ENCODE measurements at places on chromosomes 3 and 15. TPM values are rescaled to one million over a fixed set of nuclear protein-coding genes. Genes with fewer than 3 reads are reported as not detected.
A peak's percentile ranks its signal among the peaks of the same experiment; 100 is the strongest.

DNA sequence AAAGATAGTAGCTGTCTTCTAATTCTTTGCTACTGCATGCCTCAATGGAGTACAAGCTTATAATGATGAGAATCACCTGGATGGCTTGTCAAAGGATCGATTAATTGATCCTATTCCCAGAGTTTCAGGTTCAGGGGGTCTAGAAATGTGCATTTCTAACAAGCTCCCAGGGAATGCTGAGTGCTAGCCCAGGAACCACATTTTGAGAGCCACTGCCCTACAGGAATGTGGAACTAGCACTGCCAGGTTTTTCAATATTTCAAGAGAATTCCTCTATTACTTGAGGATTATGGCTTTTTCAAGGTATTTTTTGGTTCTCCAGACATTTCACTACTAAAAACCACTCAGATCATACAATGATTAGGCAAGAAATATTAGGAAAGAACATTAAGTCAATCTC, 52.7 kb downstream of the RARB start:
- DNase-seq: no peak

GUCA1C gene
- total RNA-seq: not detected

- no peak for DNase-seq
These were observed 10.3 kb downstream of the MASP1 start for GRCh38 chr3:187281191-187281714.

GRCh38 chr3:146712806-146713205, 107.7 kb upstream of the PLSCR5 start:
- no peak for DNase-seq

CCR3 gene
- not detected for total RNA-seq

NR2E3 gene
- total RNA-seq: 2.3 TPM

DNA sequence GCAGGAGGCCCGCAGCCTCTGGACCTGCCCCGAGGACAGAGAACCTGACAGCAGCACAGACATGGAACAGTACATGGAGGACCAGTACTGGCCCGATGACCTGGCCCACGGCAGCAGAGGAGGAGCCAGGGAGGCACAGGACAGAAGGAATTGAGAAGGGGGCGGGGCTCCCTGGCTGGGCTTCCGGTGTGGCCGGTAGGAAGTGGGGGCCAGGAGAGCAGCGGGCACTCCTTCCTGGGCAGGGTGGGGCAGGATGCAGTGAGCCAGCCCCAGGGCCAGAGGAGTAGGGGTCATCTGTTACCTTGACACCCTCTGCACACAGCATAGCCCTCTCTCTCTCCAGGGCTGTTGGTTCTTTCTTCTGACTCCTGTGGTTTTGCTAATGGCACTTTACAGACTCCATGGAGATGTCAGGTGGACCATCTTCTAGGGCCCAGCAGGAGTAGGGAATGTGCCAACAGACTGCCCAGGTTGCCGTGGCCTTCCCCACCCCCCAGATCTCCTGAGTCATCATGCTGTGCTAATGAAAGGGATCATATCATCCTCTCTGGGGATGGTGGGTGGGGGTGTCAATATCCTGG, 8.6 kb upstream of the ISG20 start:
- no peak for DNase-seq

GRCh38 chr3:9351709-9352126, 11.1 kb upstream of the THUMPD3 start:
- DNase-seq: peak; percentile 52
